ENCODE measurements at places on chromosomes 11 and 22.

DNA sequence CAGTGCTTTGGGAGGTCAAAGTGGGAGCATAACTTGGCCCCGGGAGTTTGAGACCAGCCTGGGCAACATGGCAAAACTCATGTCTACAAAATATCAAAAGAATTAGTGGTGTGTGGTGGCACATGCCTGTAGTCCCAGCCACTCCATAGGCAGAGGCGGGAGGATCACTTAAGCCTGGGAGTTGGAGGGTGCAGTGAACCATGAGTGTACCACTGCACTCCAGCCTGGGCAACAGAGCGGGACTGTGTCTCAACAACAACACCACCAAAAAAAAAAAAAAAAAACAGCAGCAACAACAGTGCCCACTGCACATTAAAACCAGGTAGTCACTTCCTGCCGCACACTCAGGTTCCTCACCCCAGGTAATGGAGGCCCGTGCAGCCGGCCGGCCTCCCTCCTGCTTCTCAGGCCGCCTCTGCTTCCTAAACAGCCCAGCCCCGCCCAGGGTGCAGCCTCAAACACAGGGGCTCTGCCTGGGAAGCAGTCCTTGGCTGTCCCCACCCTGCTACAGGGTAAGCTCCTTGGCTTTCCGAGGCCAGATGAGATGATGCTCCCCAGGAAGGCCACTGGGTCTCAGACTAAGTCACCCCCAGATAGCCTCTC, 318.3 kb downstream of the SHANK2 start:
- no peak for DNase-seq

DNA sequence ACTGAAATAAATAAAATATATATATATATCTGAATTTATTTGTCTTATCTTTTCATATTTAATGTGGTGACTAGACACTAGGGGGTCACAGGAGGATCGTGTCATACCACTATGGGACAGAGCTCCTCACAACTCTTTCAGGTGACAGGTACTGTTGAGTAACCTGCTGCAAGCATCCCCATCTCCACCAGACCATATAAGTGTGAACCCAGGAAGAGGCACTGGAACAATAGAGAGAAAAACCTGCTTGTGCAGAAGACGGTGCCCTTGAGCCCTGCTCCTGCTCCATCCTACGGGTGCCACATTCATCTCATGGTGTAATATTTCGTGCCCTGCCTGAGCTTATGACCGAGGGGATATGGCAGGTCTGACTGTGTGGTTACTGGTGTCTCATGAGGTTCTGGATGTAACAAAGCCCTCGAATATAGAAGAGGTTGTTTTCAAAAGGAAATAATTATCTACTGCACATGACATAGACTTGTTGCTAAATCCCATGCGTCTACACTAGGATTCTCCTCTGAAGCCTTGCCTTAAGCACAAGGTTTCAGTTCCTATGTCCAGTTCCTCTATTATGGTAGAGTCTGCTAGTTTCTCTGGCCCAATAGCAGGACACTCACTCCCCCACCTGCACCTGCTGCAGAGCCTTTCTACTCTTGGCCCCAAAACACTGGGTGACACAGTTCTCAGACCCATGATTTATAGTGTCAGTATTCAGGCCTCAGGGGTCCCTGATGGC, 70.4 kb downstream of the GGTLC2 start:
- DNase-seq, result no peak

DNA sequence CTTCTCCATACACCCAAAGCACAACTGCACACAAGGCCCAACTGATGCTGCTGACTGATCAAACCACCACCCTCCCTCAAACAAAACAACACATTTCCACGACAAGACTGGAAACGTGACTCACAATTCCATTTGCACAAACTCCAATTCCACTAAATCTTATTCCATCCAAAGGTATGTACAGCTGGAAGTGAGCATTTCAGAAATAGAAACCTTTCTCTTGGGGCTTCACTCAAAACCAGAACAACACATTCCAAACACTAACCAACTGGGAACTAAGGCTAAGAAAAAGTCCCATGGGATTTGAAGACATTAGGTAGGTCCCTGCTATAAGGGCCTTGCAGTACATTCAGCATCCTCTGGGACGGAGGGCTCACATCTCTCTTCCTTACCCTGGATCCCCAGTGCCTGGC, 19.6 kb downstream of the MORC2 start:
- DNase-seq, result no peak

DNA sequence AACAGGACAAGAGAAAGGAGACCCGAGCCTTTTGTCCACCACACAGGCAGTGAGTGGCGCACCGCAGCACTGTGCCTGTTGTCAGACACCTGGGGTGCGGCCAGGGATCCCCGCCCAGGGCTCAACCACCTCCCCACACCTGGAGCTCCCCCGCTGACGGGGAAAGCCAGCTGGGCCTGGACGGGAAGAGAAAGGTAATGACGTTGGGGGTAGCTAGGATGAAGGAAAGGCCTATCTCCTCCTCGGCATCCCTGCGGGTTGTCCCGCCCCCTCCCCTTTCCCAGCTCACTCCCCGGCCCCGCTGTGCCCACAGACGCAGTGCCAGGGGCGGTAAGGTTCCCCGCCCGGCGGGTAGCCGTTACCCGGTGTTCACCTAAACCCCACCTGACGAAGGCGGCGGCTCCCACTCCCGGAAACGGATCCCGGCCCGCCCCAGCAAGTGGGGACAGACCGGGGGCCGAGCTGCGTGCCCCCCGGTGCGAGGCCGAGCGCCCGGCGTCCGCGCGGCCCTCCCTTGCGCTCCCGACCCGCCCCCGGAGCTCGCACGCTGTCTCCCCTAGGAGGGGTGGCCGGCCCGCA, 495 bp downstream of the HYOU1 start:
- DNase-seq, result no peak

DNA sequence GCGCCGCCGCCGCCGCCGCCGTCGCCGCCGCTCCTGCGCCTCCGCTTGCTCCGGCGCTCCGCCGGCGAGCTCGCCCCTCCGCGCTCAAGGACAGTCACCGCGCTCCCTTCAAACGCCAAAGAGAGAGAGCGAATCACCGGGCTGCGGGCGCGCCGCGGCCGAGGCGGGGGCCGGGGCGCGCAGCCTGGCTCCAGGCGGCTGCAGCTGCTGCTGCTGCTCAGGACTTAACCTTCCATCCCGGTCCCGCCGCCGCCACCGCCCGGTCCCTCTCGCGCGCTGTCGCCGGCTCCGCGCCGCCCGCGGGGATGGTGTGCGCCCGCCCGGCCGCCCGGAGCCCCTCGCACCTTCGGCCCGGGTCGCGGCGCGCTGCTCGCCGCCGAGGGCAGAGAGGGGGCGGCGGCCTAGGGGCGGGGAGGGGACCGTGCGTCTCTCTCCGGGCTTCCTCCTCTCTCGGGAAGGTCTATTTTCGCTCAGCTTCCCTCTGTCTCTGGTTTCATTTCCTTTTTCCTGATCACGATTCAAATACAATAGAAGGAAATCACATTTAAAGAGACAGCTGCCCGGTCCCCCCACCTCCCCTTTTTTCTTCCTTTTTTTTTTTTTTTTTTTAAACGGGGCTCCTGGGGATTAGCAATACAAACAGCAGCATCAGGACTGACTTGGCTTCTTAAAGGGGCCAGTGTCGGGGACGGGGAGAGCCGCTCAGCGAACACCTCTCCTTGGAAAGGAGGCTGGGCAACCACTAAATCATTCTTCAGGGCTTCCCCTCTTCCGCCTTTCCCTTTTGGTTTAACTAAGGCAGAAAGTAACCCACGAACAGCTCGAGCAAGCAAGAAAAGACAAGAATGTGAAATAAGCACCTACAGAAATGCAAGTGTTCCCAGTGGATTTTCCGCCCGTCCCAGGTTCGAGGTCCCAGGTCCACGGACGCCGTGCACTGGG, 22.1 kb downstream of the LMO2 start:
- peak; percentile 72 for DNase-seq

- DNase-seq, result no peak
Observed at GRCh38 chr11:4619514-4619913, 11.5 kb upstream of the TRIM68 start.

DNA sequence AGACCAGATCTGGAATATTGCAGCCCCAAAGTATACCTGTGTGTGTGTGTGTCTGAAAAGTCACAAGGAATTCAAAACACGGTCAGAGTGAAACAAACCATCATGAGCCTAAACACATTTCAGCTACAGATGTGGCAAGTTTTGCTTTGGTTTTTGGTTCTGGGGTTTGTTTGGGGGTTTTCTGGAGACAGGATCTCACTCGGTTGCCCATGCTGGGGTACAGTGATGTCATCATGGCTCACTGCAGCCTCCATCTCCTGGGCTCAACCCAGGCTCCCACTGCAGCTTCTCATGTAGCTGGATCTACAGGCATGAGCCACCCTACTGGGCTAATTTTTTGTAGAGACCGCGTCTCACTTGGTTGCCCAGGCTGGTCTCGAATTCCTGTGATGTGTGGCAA, 41.4 kb upstream of the PHF21A start:
- DNase-seq, result no peak

GRCh38 chr11:120513436-120514315, 2.1 kb downstream of the GRIK4 start:
- no peak for DNase-seq

GRCh38 chr22:17121233-17122195, at the start of gene TMEM121B:
Gene TMEM121B, minus strand, starts transcription at chr22:17121360. Its CDS starts 233 bp downstream, at chr22:17121127.
- peak; percentile 70 for DNase-seq

GRCh38 chr11:120632579-120632978, 121.0 kb downstream of the GRIK4 start:
- no peak for DNase-seq

DNA sequence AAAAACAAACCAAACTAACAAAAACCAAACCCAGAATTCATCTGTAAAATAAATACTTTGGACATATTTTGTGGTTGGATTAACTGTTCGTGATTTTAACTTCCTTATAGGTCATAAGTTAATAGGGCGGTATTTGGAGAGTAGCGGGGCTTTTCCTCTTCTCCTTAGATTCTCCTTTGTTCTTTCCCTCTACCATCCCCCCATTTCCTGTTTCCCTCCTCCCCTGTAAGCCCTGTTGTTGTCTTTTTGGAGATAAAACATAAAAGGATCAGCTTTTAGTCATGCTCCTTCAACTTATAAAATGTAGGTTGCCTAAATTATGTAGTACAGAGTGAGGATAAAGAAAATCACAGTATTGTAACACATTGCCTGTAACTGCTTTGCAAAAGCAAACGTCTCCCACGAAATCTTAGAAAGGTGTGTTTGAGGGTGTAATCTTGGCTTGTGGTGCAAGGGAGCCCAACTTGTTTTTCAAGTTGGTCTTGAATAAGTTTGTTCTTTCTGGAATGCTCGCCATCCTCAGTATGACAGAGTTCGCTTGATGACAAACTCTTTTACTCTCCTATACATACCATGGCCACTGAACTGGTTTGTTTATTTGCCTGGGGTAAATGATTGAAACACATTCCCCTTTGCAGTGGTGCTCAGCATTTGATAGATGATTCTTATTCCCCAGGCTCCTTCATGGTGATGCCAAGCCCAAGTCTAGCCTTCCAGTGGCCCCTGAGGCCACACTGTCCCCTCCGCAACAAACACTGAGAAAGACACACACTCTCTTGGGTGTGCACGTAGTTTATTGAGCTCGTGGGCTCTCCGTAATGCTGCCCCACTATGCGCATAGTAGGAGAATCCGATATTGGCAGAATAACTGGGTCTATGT, 49.4 kb downstream of the TEAD1 start:
- DNase-seq, result no peak

DNA sequence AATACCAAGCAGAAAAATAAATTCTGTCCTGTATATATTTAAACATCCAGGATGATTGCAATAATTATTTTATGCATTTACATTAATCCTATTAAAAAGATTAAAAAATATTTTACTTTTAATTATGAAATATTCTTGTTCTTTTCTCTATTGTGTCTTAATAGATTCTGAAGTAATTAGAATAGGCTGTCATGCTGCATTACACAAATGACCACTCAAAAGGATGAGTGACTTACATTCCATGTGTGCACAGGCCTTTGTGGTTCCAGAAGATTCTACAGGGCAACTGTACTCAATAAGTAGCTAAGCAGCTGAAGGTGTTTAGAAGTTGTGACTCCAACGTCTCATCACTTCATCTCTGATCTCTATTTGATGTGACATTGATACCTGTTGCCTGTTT, 745.9 kb upstream of the CCDC179 start:
- DNase-seq, result no peak
